ENCODE measurements at places on chromosomes 11 and 22.
A peak's percentile ranks its signal among the peaks of the same experiment; 100 is the strongest.

GRCh38 chr11:64484191-64485022 lies 106.6 kb upstream of the SLC22A12 start:
- no peak for DNase-seq

- no peak for DNase-seq
Measured at GRCh38 chr22:49812838-49813237, 14.8 kb downstream of the BRD1 start.

- no peak for DNase-seq
Measured at GRCh38 chr22:42001121-42001520, 2.5 kb downstream of the WBP2NL start.

- DNase-seq, result no peak
Measured at GRCh38 chr11:22432291-22433093, 94.3 kb downstream of the SLC17A6 start.

DNA sequence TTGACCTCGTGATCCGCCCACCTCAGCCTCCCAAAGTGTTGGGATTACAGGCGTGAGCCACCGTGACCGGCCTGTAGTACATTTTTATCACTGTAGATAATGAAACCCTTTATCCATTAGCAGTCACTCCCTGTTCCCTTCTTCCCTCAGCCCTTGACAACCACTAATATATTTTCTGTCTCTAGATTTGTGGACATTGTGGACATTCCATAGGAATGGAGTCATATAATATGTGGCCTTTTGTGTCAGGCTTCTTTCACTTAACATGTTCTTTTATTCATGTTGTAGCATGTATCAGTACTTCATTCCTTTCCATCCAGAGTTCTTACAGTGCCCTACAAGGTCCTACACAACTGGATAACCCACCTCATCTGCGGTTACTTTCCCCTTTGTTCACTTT lies 30.5 kb downstream of the RRM1 start:
- no peak for DNase-seq

DNA sequence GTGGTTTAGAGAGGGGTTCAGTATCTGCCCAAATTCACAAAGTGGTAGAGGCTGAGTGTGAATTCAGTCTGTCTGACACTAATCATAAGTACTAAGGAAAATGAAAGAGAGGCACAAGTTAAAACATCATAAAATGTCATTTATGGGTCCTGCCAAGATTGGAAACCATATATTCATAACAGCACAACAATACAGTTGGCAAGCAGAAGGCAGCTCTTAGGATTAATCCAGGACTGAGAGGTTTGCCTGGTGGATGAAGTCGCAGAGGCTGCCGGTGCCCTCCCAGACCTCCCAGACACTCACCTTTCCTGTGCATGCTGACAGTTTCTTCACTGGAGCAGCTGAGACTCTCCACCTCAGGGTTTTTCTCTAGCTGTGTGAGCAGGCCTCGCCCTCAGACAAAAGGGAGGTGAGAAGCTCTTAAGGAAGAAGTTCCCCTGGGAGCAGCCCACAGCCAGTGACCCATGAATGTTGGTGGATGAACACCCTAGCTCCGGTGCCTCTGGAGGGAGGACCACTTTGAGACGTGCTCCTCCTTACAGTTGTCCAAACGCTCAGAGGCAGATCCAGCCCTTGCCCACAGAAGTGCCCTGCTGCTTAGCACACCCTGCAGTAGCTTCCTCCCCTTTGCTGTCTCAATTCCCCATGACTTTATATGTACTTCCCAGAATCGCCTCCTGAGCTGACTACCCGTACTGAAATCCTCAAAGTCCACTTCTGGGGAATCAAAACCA lies 43.7 kb downstream of the MAML2 start:
- DNase-seq, result no peak

GRCh38 chr11:65420506-65420905 lies 2.1 kb upstream of the NEAT1 start:
- no peak for DNase-seq

- DNase-seq, result no peak
Measured at GRCh38 chr11:81515566-81515965, 1218.1 kb downstream of the FAM181B start.

- DNase-seq, result no peak
Measured at GRCh38 chr11:46050003-46050461, 71.2 kb downstream of the PHF21A start.

DNA sequence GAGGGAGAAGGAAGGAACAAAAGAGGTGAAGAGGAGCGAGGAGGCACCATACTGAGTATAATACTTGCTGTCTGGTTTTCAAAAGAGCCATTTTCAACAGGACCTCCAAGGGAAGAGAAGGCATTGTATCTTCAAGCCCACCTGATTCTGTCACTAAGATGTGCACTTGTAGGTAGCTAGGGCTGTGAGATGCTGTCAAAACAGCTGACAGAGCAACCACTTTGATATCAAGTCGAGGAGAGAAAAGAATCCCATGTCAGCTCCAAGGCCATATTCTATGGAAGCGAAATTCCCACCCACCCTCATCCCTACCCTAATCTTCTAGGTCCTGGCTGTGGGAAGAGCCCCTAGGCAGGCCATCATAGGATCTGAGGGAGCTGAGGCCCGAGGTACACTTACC lies 70.9 kb upstream of the PRDM11 start:
- no peak for DNase-seq

DNA sequence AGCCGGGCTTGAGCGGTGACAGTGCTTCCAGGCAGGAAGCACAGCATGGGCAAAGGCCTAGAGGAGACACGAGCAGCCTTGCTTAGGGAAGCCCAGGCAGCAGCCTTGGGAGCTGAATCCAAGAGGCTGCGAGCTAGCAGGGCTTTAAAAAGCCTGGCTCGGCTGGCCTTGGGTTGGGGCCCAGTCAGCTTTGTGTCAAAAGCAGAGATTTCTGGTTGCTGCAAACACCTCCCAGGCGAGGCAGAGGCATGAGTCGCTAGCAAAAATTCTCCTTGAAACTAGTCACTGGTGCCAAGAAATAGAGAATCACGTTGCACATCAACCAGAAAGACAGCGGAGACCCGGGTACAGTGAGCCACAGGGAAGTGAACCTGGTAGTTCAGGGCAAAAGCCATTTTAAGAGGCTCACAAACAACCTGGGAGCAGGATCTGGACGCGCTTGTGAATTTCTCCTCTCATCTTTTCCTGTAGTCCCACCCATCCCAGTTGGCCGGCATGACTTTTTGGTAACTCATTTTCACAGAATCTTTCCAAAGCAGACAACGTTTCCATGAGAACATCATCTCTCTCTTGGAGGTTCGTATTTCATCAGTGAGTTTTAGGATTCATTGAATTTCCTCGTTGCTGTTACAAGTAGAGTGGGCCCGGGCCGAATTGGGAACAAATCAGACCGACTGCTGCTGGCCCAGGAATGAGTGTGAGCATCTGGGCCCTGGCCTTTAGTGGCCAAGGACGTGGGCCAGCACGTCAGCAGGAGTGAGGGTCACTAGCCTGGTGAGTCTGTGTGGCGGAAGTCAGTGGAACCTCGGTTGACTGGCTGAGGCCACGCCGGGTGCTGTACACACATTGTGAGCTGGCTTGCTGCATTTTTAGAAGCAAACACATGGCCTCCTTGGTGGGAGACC lies 16.4 kb upstream of the FGF4 start:
- DNase-seq, result no peak

DNA sequence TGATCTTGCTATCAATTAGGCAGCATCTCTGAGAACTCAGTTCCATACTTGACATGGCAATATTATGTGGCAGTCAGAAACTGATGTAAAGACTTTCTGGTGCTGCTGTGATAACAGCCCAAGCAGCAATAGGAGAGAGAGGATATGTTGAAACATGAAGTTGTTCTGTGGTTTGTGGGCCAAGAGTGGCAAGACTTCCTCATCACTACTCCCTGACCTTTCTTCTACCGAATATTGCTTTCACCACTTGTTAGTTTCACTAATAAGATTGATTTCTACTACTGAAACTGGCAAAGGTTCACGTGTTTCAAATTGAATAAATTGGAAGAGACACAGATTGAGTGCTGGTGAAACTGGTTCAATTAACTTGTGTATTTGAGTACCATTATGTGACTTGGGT lies 852.6 kb upstream of the RAG2 start:
- DNase-seq, result peak; percentile 2

DNA sequence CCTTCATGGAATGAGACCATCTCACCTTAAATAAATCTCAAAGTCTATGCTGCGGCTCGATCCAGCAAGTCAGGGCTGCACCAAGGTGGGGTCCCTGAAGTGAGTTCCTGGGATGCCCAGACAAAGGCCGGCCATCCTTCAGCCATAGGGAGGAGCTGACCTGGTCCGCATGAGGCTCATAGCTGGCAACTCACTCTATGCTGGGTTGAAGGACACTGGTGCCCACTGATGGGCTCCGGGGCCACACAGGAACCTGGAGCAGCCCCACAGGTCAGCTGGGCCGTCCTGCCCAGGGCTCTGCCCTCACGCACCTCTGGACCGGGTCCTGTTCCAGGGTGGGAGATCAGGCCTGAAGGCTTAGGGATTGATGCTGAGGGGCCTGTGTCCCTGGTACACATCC lies 1339.3 kb downstream of the TBC1D22A start:
- DNase-seq, result no peak

DNA sequence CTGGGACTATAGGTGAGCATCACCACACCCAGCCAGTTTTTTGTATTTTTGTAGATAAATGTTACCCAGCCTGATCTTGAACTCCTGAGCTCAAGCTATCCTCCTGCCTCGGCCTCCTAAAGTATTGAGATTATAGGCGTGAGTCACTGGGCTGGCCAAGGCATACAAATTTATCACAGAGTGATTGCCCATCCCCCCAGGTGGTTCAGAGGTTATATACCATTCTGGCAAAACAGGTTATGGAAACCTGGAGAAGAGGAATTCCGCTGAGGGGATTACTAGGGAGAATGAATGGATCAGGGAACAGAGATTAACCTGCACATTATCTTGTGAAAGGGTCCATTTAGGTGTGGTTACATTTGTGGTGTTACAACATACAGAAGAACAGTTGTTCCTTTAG lies 8.1 kb downstream of the ATG13 start:
- DNase-seq, result no peak

GRCh38 chr11:61011950-61012736 lies 40.7 kb downstream of the CD6 start:
- no peak for DNase-seq

DNA sequence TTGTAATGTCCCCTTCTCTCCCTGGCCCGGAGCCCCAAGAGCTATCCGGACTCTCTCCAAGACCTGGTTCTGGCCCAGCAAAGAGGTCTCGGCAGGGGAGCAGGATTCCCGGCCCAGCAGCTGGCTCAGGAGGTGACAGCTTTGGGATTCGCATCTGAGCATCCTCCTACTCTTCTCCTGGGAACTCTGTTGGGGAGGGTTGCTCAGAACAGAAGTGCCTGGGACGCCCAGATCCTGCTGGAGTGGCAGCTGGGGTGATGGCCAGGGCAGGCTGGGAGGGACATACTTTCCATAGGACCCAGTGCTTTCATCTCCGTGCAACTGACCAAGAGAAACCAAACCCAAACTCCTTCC lies 83.6 kb upstream of the PRODH start:
- no peak for DNase-seq

- DNase-seq, result no peak
Measured at GRCh38 chr22:46483353-46483752, 54.1 kb downstream of the CELSR1 start.

DNA sequence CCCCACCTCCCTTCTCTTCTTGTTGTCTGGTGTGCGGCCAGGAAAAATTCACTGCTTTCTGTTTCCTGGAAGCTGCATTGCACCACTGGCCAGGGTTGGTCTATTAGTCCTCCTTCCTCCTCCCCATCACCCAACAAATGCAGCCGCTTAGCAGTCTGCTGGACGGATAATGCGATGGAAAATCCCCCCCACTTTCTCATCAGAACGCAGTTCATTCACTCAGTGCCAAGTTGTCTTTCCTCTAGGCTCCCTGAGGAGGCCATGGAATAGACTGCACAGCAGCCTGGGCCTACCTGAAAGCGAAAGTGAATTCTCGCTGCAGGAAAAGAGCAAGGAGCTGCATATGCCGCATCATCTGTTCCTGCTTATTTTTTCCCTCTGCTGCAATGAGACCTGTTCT lies 513.6 kb downstream of the METTL15 start:
- no peak for DNase-seq

DNA sequence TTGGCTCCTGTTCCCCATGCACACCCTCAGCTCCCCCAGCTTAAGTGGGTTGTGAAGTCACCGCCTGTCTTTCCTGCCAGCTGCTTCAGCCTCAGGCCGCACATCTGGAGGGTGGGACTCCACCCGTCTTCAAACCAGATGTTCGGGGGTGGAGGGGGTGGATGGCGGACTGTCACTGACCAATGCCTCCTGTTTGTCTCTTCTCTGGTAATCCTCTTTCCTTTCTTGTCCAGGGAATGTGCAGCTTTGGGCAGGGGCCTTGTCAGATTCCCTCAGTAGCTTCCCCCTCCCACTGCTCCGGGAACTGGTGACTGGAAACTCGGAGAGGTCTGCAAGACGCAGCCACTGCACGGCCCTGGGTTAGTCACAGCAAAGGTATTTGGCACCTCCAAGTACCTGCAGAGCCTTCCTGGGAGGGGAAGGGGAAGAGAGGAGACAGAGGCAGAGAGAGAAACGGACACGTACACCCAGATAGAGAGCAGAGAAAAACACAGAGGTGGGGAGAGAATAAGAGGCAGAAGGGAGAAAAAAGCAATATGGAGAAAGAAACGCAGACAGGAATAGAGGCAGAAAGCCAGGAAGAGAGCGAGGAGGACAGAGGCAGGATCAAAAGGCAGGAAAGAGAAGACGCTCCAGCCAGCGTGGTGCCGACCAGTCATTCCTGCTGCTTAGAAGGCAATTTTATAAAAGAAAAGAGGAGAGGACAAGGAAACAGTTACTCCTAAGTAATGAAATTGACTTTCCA lies 56.1 kb upstream of the TIMP3 start:
- no peak for DNase-seq

- no peak for DNase-seq
Measured at GRCh38 chr22:50576070-50576469, 2.2 kb downstream of the CPT1B start.

GRCh38 chr11:55707029-55707428 lies 45.0 kb downstream of the OR4C6 start:
- no peak for DNase-seq

DNA sequence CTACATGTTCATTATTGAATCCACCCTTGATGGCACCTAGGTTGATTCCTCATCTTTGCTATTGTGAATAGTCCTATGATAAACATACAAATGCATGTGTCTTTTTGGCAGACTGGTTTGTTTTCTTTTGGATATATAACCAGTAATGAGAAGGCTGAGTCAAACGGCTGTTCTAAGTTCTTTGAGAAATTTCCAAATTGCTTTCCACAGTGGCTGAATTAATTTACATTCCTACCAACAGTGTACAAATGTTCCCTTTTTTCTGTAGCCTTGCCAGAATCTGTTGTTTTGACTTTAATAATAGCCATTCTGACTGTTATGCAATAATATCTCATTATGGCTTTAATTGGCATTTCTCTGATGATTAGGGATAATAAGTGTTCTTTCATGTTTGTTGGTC lies 184.9 kb downstream of the CASP12 start:
- DNase-seq, result no peak

- no peak for DNase-seq
Measured at GRCh38 chr11:12693094-12693478, 18.9 kb downstream of the TEAD1 start.

GRCh38 chr11:115891581-115891980 lies 387.4 kb upstream of the CADM1 start:
- no peak for DNase-seq

Data from CD4-positive, alpha-beta T cell treated with Interleukin-1 beta for 1 hour (primary cell).